ENCODE measurements at places on chromosomes 1 and 21.
A peak's percentile ranks its signal among the peaks of the same experiment; 100 is the strongest.

DNA sequence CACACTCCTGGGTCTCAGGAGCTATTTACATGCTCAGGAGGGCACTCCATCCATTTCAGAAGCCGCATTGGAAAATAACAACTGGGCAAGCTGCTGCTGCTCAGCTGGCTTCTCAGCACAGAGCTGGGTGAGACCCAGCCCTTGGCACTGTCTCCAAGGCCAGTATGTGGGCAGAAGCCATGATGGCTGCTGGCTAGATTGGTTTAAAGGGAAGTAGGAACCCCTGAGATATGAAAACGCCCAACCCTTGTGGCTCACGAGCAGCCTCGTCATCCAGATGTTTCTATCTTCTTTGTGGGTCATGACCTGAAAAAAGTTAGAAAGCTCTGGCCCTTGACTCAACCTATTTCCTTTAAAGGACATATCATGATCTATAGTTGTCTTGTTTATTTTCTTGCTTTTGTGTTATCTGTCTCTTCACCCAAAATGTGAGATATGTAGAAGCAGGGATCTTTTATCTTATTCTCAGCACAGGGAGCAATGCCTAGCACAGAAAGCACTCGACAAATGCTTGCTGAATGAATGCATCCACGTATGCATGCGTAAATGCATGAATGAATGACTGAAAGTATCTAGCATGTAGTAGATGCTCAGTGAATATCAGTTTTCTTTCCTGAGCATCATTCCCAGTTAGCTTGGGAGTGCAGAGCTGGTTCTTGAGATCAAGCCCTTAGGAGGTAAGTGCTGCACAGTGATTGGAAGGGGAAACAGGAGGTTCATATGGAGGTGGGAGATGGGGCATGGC lies 11.6 kb downstream of the MYBPH start:
- no peak for DNase-seq

DNA sequence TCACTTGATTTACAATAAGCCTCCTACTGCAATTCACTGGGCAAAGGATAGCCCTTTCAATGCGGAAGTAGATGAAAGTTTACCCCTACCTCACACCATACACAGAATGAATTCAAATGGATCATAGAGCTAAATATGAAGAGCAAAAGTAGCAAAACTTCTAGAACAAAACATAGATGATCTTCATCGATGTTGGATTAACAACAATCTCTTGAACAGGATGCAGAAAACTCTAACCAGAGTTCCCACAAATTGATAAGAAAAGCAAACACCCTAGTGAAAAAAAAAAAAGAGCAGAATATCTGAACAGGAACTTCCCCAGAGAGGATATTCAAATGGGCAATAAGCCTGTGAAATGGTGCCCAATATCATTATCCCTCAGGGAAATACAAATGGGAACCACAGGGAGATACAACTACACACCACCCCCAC lies 1.9 kb upstream of the UBASH3A start:
- no peak for DNase-seq

DNA sequence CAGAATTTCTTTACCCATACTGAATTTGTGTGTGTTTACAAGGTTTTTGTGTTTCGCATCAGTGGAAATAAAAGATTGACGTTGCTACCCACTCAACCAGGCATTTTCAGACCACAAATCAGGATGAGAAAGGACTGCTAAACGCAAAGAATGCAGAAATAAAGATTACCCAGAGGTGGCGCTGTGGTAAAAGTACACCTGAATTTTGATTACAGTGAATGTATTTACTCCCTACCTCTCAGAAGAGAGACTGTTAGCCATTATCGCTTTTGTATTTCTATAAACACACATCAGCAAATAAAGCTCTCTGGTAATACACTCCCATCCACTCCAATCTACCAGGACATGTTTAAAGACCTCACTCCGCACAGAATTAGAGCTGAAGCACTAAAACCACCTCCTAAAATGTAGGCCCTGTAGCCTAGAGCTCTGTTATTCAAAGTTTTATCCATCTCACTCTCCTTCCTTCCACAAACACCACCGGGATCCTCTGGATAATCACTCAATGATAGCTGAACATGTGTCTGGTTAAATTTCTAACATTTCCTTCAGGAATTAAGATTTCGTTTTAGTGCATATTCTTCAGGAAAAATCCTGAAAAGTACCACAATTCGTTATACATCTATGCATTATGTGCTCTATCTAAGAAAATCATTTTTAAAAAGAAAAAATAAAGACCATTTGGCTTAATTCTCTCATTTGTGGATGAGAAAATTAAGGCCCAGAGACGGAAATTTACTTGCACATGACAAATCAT lies 2.5 kb upstream of the LMO4 start:
- peak; percentile 79 for DNase-seq

- DNase-seq, result no peak
Measured at GRCh38 chr1:162471290-162471853, 26.2 kb upstream of the UHMK1 start.

GRCh38 chr1:167819849-167820683 lies 93.9 kb downstream of the ADCY10 start:
- peak; percentile 11 for DNase-seq

- no peak for DNase-seq
Measured at GRCh38 chr1:17342014-17342441, 30.0 kb upstream of the PADI6 start.

- DNase-seq, result no peak
Measured at GRCh38 chr1:215202868-215203267, 120.3 kb downstream of the KCNK2 start.

- no peak for DNase-seq
Measured at GRCh38 chr1:235632506-235633401, 16.8 kb downstream of the GNG4 start.

- DNase-seq, result no peak
Measured at GRCh38 chr1:209156991-209157390, 426.5 kb upstream of the CAMK1G start.

DNA sequence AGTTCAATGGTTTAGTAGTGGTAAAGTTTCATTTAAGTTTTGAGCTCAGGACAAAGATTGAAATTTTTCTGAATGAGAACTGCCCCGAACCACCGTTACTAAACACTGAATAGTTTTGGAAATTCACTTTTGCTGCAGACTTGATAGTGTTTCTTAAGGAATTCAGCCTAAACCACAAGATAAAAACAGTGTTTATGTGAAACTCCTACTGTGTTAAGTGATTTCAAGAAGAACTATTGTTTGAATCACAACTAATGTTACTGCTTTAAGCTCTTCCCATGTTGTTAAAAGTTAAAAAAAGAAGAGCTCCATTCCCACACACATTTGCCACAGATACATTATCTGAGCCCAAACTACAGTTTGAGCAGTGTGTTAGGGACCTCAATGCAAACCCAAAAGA lies 159.2 kb downstream of the DYRK1A start:
- DNase-seq, result no peak

Data from CD4-positive, alpha-beta T cell treated with Interleukin-10 for 1 hour (primary cell).